ENCODE measurements at places on chromosomes 6 and 20. TPM values are rescaled to one million over a fixed set of nuclear protein-coding genes. Genes with fewer than 3 reads are reported as not detected.
A peak's percentile ranks its signal among the peaks of the same experiment; 100 is the strongest.

DNA sequence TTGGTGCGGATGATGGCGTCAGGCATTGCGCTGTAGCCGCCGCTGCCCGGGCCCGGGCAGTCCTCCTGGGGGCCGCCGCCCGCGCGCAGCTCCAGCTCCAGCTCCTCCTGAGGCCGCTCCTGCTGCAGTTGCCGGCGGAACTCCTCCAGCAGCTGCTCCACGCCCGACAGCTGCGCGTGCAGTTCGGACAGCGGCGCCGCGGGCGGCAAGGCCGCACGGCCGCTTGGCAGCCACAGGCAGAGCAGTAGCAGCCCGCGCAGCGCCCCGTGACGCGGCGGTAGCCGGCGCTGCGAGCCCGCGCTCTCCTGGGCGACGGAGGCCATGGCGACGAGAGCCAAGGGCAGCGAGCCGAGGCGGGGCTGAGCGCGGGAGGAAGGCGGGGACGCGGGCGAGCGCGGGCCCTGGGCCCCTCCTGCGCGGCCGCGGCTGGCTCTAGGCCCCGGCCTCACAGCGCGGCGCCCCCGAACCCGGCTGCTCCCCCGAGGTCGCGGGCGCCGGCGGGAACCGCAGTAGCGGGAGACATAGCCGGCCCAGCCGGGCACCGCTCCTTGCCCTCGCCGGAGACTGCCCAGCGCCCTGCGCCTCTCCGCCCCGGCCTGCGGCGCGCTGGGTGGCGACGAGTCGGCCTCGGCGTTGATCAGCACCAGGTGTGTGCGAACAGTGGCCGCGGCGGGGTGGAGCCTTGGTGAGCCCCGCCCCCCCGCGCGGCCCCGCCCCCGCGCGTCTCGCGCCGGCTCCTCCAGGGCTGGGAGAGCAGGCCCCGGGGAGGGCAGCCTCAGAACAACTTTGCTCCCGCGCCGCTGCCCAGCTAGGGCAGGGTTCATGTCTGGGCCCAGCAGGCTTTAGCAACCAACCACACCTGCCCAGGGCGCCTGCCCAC, at the start of gene LRP11:
LRP11 (minus strand) TSS at position 662 of the 880 bp plus-strand sequence; CDS start at position 323, 339 bp downstream.
- peak; percentile 50 for DNase-seq

Gene CEP162
- 15.8 TPM for total RNA-seq

Gene NOTCH4
- 43.5 TPM for total RNA-seq

DNA sequence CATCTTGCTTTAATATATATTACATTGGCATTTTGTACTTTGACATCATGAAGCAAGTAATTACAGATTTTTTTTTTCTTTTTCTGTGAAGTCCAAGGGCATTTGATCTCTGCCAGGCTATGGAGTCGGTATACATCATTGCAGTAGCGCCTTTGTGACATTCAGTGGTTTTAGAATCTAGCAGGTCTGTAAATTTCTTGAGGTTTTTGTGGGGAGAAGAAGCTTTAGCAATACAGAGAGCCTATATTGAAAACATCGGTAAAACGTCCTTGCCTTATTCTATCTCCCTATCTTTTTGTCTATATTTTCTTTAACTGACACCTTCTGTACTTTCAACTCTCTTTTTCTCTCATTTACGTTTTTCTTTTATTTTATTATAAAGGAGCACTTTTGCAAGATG, 47.2 kb downstream of the DUSP22 start:
- no peak for DNase-seq

- no peak for DNase-seq
These were observed 4.1 kb downstream of the CST7 start for GRCh38 chr20:24953209-24953575.

Gene ZBTB46
- 65.3 TPM for total RNA-seq

Gene OTOR
- total RNA-seq = not detected

Gene NRN1
- total RNA-seq = 7.2 TPM

DNA sequence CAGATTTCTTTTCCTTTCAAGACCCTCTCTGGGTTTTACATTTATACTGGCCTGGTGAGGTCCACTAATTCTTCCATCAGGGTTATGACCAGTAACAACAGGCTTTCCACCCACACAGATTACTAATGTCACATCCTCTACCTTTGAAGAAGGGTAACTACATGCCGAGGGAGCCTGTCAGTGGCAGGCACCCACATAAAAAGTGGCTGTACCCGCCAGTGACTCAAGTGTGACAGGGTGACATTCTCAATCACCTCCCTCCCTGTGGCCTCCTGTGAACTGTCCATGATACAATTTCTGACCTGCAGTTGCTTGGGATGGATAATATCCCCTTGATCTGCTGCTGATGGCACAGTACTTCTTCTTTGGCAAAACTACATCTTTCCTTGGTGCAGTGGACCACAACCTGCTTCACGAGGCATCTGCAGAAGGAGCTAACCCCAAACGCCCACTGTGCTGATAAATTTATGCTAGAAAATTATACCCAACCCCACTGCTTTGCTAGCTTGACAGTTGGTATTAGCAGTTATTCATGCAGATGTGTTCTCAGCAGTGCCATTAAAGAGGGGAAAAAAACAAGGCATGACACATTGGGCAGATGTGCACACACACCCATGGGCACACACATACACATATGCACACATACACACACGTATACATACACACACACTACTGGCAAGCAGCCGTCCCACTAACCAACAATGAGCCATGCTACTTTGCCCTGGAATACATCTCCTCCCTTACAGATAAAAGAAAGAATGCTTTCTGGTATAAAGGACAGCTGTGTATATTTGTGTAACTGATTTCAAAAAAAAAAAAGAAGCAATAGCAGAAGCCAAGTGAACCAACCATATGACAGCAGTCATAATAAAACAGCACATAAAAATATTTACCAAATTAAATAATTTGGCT, 20.8 kb downstream of the GFOD1 start:
- DNase-seq = no peak

DNA sequence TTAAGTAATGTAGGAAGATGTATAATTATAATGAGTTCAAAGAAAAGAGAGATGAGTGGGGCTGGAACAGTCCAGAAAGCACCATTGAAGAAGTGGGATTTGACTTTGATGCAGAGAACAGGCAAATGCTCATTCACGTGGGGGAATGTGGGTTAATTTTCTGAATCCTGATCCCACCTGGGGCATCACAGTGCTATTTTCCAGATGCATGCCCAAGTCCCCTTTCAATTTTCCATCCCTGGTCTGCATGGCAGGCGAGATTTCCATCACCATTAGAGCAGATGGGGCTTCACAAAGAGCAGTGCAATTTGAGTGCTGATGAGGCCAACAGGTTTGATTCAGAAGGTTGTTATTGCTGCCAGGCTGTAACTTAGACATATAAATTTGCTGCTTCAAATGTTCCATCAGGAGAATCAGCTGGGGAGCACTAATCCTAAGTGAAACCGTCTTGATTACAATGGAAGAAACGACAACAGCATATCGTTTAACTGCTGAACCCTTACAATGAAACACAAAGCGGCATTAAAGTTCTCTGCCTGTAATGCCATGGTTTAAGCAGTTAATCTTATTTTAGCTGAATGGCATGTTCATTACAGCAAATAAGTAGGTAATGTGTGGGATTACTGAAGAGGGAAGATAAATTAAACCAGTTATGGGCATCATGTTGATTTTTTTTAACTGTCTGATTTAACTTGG, 45.2 kb downstream of the OSTM1 start:
- no peak for DNase-seq

- DNase-seq = no peak
These were observed 593.4 kb downstream of the UTRN start for GRCh38 chr6:144878577-144878976.

GRCh38 chr6:56513631-56514030, 129.1 kb downstream of the DST start:
- no peak for DNase-seq

DNA sequence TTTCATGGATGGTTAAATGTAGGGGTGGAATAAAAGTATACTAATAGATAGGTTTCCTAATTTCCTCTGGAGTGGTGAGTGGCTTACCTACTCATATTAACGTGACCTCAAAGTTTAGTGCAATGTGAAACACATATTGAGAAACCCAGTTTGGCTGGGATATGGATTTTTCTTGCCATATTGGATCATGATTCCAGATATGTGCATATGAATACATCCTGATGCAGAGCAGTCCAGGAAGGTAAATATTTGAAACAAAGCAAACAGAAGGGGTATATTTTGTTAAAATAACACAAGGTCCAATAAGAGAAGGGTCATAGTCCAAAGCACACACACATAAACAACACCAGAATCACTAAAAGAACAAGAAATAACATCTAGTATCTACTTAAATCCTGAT, 608.1 kb downstream of the PKHD1 start:
- no peak for DNase-seq

- DNase-seq = no peak
These were observed 23.0 kb upstream of the LY86 start for GRCh38 chr6:6565488-6565887.

DNA sequence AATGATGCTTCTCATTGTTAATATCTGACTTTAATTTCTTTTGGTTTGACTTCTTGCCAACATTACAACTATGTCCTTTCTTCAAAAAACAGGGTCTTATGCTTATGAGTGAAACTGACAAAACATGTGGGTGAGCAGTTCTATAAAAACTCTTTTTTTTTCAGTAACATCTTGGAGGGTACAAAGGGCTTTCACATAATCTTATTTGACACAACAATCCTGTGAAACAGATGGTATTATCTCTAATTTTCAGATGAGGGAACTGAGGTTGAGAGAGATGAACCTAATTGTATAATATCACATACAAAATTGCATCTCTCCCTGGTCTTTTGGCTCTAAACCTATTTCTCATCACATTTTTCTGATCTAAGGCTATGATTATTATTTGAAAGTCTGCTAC, 38.3 kb downstream of the MAPK14 start:
- DNase-seq = no peak

Gene EYS
- total RNA-seq = 1.4 TPM

Gene SLC52A3
- total RNA-seq = 1.9 TPM

DNA sequence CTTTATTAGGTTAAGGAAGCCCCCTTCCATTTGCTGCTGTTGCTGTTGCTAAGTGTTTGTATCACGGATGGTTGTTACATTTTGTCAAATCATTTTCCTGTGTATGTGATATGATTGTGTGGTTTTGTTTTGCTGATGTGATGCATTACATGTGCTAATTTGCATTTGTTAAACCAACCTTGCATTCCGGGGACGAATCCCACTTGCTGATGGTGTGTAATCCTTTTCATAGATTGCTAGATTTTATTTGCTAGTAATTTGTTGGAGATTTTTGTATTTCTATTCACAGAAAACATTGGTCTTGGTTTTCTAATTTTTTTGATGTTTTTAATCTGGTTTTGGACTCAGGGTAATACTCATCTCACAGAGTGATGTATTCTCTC, 167.8 kb downstream of the WDR27 start:
- no peak for DNase-seq

DNA sequence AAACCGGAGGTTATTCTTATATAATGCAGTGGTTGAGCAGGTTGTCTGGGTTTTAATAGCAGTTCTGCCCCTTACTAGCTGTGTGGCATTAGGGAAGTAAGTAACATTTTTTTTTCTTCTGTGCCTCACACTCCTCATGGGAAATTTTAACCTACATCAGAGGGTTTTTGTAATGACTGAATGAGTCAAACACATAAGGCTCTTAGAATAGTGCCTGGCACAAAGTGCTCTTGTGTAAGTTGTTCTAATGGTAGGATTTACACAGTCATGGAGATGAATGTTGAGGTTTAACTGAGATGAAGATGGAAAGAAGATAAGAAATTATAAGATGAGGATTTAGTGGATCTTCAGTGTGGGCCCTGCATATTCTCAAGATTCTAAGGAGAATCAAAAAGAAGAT, 68.4 kb upstream of the PHIP start:
- DNase-seq = no peak

DNA sequence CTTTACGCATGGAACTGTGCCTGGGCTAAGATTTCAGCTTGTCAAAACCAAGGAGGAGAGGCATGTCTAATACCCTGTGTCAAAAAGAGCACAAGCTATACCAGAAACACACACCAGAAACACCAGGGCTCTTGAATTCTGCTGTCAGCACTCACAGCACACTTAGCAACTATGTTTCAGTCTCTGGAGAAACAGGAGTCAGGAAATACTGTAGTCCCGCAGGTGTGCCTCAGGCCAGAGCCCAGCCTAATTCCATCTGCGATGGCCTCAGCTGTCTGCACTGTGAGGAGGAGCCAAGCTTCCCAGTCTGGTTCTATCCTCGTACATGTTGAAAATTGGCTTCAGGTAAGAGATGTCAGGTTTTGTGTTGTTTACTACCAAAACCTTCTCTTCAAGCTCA, 31.6 kb downstream of the MTRES1 start:
- no peak for DNase-seq

Gene BCAS1
- total RNA-seq = 0.56 TPM

Gene ULBP1
- not detected for total RNA-seq

- DNase-seq = no peak
These were observed 320.2 kb downstream of the BTBD9 start for GRCh38 chr6:38319256-38320212.

Gene ZNF133
- total RNA-seq = 6.8 TPM

GRCh38 chr6:127933852-127934840, 33.3 kb upstream of the THEMIS start:
- no peak for DNase-seq

Gene EDN3
- not detected for total RNA-seq

DNA sequence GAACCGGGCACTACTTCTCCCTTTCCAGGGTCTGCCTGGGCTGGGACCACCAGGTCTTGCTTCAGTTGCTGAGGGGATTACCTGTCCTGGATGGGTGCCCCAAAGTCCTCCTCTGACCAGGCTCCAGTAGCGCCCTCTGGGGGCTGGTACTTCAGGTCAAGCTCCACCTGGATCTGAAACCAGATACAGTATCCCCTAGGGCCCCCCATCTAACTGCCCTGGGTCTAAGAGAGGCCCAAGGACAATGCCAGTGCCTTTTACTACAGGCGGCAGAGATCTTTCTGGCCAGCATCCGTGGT, 11.2 kb upstream of the SPAG4 start:
- DNase-seq = no peak

All from omental fat pad (tissue), 4 donors.